ENCODE measurements at places on chromosomes 1 and 21.

DNA sequence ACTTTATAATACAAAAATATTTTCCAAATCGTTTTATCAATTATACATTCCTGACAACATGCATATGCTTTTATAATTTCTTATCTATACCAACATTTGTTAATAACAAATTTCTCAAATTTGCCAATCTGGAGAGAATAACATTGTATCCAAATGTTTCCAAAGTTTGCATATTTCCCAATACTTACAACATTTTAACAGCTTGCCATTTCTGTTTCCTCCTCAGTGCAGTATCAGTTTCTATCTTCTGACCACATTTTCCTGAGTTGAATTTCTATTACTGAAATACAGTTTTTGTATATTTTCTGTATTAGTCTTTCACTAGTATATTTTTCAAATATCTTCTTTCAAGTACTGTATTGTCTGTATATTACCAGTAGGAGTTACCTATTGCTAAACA is 1594.3 kb downstream of the PLA2G4A start:
- DNase-seq, result no peak

DNA sequence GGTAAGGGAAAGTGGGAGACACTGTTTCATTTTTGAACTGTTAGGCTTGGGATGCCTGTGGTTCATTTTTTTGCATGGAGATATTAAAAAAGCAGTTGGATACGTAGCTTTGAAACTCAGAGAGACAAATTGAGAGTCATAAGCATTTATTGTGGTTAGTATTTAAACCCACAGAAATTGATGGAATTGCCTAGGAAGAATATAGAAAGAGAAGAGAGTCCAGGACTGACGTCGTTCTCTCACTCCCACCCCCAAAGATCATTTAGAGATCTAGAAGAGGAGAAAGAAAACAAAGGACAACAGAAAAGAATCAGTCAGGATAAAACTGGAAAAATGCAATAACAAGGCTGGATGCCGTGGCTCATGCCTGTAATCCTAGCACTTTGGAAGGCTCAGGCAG is 73.2 kb upstream of the BMP8A start:
- DNase-seq, result no peak

- DNase-seq, result no peak
Measured at GRCh38 chr1:173507205-173507846, 30.2 kb downstream of the PRDX6 start.

GRCh38 chr1:64847666-64848065 is 102.8 kb downstream of the RAVER2 start:
- DNase-seq, result no peak

DNA sequence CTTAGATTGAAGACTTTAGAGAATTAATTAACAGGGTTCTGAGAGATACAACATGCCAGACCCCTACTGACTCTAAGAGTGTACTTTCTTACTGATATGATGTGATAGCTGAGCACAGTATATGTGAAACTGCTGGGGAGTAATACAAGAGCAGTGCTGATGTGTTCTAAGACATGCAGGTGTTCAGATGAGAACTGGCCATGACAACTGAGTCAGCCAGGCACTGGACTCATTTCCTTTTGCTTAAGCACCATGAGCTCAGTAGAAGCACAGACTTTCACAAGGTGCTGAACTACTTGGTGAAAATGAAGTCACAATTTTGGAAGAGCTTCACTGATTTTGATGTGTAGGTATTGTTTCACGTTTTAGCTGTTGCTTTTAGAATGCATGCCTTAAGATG is 15.9 kb upstream of the POGZ start:
- DNase-seq, result no peak

DNA sequence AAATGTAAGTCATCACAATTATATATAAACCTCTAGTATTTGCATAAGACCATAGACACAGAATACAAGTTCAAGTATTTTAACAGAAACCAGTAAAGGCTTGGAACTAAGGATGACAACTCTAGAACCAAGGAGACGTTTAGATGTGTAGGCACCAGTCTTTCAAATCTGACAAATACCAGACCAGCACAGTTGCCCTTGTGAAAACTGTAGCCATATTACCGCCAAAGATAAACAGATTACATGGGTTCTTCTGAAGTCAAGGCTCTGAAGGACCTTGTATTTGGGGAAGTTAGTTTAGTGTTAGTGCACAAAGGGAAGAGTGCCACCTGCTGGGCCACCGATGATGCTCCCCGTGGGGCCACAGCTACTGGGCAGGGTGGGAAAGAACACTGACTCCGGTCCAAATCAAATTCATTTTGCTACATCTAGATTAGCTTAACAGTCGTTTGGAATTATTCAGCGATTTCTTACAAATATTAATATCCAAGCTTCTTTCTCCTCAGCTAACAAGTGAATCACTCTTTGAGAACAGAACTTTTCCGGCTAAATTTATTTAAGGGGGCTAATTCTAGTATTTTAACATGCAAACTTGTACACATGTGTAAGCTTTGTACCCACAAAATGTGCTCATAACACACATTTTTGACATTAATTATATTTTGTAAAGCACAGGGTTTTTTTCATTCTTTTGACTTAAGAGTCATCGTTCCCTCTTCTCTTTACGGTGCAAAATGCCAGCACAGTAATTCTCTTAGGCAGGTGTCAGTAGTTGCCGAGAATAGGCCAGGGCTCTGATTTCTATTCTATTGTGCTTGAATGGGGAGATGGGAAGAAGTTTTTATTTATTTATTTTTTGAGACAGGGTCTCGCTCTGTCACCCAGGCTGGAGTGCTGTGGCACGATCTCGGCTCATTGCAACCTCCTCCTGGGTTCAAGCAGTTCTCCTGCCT is 8.0 kb upstream of the NIBAN1 start:
- DNase-seq, result peak; percentile 84

GRCh38 chr1:241215203-241215602 is 141.8 kb downstream of the RGS7 start:
- DNase-seq, result no peak

All from activated T-cell treated with anti-CD3 and anti-CD28 coated beads, Interleukin-2, amount 50 U/mL, for 48 hours (primary cell).